ENCODE measurements at places on chromosomes 7 and 10.

DNA sequence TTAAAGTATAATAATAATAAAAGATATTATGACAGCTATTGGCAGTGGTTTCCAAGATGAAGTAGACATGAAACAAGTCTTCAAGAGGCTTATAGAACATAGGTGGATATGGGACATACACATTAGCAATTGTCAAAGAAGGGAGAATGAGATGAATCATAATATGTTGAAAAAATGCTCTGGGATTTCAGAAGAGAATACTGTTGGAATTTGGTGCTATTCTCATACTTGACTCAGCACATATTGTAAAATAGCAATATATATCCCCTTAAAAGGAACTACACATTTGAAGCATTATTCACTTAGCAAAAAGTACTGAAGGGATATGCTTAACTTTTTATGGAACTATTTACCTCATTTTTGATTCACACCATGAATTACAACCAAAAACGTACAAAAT, 577.2 kb upstream of the PCDH15 start:
- DNase-seq: no peak

- DNase-seq: no peak
Observed at GRCh38 chr10:23694921-23695824, 256.3 kb downstream of the OTUD1 start.

DNA sequence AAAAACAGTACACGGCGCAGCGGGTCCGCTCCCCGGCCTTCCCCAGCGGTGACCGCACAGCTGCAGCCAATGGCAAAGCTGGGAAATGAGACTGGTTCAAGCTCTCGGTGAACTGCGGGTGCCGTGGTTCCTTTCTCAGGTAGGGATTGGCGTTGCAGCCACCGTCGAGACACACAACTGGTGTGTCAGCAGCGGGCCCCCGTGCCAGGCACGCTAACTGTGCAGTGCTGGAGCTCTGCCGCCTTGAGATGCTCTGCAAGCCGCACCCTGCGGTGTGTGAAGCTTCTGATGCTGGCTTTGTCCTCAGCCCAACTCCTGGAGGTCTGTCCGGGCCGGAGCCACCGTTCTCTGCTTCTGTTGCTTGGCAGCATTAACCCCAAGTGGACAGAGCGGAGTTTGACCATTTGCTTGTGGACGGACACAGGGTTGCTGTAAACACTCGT, 20.6 kb upstream of the NKX6-2 start:
- no peak for DNase-seq

- DNase-seq: no peak
Observed at GRCh38 chr7:74395745-74396311, 57.9 kb upstream of the GTF2IRD1 start.

- peak; percentile 62 for DNase-seq
Observed at GRCh38 chr7:149716007-149716931, 57.1 kb downstream of the ZNF467 start.

Measured in keratinocyte (primary cell).